GM03348 (cell line): ENCODE measurements at places on chromosomes 6 and 20.

GRCh38 chr6:34098045-34098936, 47.6 kb downstream of the GRM4 start:
- DNase-seq = no peak

DNA sequence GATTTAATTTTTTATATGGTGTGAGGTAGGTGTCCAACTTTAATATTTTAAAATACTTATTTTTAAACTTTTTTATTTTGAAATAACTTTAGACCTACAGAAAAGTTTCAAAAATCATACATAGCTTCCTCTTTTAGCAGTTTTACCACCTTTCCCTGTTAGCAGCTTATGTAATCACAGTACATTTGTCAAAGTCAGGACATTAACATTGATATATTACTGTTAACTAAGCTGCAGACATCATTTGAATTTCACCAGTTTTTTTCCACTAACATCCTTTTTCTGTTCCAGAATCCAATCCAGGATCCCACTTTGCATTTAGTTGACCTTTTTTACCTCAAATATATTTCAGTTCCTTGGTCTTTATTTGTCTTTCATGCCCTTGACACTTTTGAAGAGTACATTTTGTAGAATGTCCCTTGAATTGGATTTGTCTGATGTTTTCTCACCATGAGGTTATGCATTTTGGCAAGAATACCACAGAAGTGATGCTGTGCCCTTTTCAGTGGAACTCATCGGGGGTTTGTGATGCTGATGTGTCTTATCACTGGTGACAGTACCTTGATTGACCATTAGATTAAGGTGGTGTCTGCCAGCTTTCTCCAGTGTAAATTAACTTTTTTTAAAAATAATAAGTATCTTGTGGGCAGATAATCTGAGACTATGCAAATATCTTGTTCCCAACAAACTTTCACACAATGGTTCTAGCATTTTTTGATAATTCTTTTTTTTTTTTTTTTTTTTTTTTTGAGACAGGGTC, 33.4 kb downstream of the TTLL9 start:
- no peak for DNase-seq

GRCh38 chr6:30323806-30324205, 2.9 kb upstream of the TRIM39 start:
- no peak for DNase-seq

GRCh38 chr6:162379757-162380409, 347.7 kb downstream of the PRKN start:
- DNase-seq = no peak

GRCh38 chr20:62776692-62777527, 19.4 kb upstream of the MRGBP start:
- no peak for DNase-seq

DNA sequence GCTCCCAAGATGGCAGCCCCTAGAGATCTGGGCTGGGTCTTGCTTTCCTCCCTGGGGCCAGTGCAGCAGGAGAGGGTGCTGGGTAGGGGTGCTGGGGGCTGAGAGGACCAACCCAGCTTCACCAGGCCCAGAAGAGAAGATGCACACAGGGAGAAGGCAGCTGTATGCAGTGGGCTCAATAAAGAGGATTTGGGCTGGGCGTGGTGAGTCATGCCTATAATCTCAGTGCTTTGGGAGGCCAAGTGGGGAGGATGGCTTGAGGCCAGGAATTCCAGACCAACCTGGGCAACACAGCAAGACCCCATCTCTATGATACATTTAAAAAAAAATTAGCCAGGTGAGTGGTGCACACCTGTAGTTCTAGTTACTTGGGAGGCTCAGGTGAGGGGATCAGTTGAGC, 25.7 kb upstream of the EMILIN3 start:
- DNase-seq = no peak

GRCh38 chr6:166620478-166621113, 6.5 kb downstream of the RPS6KA2 start:
- no peak for DNase-seq

DNA sequence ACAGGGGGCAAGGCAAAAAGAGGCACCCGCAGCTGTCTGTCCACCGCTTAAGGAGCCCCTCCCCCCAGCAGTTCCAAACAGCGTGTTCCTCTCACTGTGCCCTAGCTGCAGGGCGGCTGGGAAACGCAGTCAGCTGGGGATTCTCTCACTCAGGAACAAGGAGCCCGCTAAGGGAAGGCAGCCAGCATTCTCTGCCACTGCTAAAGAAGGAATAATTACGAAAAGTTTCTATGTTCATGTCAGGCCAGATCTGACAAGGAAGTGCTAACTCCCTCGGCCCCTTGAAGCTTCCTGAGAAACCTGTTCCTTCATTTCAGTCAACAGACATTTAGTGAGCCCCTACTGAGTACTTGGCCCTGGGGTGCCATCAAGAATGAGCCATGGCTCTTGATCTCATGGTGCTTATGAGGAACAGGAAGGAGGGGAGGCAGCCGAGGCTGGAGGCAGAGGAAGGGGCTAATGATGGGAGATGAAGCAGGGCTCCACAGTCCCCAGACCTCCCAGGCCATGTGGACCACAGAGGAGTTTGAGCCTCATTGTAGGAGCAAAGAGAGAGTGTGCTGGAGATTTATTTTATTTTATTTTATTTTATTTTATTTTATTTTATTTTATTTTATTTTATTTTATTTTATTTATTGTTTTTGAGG, 101.7 kb upstream of the PMEPA1 start:
- DNase-seq = no peak

GRCh38 chr6:11711984-11712711, 66.5 kb downstream of the ADTRP start:
- no peak for DNase-seq

DNA sequence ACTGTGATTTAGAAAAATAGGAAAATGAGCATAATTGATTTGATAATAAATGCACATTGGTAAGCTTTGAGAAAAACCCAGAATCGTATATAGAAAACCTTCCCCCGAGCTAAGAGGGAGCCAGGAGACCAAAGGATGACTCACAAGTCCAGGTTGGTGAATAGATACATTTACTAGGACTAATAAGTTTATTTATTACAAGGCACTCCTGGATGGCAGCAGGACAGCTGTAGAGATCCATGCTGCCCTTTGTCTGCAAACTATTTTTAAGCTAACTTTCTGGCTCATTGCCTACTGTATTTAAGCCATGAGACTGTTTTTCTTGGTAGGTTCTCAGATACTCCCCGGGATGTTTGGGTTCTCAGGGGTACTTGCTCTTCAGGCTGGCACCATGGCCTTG, 13.4 kb downstream of the CASP8AP2 start:
- DNase-seq = no peak

GRCh38 chr6:99605911-99606655, 550 bp upstream of the PRDM13 start:
- DNase-seq = no peak

- DNase-seq = no peak
Observed at GRCh38 chr6:26033941-26034354, 53.3 kb upstream of the HFE start.
